ENCODE measurements at places on chromosomes 2 and 18. TPM values are rescaled to one million over a fixed set of nuclear protein-coding genes. Genes with fewer than 3 reads are reported as not detected.

DNA sequence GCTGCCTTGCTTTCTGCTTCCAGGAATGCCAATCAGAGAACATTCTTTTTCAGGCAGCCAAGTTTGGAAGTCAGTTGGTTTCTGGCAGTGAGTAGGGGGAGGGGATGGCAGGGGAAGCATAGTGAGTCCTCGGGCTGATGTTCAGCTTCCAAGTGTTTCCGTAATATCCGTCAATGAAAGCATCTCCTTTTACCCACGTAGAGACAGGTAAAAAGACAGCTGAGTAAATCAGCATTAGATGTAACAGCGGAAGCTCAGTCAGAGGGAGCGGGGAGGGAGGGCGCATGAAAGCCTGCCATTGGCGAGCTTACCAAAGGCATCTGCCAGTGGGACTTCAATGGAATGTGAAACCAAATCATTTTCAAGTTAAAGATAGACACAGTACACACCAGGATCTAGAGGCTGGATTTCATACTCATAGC lies 117.1 kb upstream of the DTNA start:
- DNase-seq = peak; percentile 69

DNA sequence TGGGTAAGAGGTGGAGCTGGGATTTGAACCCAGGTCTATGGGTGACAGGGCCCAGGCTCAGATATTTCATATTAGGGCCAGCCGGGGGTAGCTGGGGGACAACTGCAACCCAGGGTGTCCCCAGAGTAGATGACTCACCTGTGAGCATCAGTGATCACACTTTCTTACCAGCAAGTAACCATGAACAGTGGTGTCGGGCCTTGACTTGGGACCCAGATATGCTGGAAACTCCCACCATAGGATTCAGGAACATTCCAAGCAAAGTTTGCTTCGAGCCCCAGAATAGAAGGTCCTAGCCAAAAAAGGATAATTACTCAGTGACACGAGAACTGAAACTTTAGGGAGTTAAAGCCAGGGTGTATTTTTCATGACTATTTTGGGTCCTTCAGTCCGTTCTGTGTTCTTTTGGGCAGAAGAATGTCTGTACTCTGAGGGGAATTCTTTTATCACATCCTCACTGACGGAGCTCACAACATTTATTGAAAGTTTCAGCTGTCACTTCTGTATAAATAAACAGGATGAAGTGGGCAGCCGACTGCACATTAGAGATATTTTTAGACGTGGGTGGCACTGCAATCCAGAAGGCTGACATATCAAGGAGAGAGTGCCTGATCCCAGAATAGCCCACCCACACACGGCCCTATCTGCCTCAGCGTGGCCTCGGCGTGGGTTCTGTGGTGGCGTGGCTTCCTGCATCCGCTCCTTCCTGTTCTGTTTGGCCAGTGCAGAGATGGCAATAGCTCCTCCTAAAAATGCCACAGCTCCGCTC lies 45.6 kb downstream of the RAMP1 start:
- peak; percentile 21 for DNase-seq

- no peak for DNase-seq
These were observed 4.8 kb upstream of the STARD7 start for GRCh38 chr2:96213379-96213778.

Gene LIPG
- total RNA-seq = 96.2 TPM

DNA sequence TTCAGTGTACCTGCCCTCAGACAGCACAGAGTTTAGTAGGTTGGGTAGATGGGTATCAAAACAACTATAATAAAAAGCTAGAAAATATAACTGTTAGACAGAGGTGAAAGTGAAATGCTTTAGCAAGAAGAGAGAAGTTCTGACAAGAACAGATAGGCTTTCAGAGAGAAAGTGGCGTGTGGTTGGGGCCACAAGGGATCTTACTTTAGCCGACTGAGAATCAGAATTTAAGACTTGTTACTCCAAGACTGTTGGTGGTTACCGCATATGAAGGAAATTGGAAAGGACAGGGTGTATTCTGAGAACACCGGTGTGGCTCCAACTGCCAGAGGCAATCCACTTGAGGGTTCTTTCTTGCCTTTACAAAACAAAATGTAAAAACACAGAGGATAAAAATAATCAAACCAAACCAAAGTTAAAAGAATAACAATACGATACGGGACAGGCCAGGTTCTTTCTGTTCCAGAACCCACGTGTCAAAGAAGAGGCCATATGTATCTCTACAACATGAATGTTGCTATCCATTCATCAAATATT lies 44.4 kb upstream of the AGPS start:
- DNase-seq = no peak

Gene OTOS
- total RNA-seq = not detected

Gene PSMA8
- total RNA-seq = not detected

DNA sequence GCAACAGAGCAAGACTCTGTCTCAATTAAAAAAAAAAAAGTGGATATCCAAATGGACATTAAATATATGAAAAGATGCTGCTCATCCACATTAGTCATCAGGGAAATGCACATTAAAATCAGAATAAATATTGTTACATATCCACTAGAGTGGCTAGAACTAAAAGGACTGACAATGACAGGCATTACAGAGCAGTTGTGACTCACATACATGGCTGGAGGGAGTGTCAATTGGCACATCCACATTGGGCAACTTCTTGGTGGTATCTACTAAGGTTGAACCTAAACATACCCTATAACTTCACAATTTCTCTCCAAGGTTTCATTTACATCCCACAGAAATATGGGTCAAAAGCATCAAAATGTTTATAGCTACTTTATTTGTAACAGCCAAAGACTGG lies 14.0 kb upstream of the DNER start:
- DNase-seq = no peak

Gene DYNAP
- not detected for total RNA-seq

Gene SPDYA
- 0.92 TPM for total RNA-seq
